ENCODE measurements at places on chromosomes 6 and 20.

- no peak for DNase-seq
Measured at GRCh38 chr20:53800883-53801604, 207.4 kb upstream of the ZNF217 start.

- DNase-seq: no peak
Measured at GRCh38 chr20:19727251-19727847, 30.7 kb upstream of the RIN2 start.

DNA sequence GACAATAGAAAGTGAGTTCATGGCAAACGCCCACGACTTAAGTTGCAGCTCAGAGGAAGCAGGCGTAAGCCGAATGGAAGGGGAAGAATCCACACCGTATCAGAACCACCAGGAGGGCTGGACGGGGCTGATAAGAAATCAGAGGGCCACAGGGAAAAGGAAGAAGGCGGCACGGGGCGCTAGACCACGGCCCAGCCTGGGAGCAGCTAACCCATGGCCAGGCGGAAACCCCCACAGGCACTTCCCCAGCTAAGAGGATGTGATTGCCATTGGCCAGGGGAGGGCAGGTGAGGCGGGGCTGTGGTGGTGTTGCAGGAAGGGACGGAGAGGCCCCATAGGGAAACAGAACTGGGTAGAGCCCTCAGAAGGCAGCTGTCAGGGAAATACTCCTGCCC is 174.0 kb upstream of the AFDN start:
- no peak for DNase-seq

DNA sequence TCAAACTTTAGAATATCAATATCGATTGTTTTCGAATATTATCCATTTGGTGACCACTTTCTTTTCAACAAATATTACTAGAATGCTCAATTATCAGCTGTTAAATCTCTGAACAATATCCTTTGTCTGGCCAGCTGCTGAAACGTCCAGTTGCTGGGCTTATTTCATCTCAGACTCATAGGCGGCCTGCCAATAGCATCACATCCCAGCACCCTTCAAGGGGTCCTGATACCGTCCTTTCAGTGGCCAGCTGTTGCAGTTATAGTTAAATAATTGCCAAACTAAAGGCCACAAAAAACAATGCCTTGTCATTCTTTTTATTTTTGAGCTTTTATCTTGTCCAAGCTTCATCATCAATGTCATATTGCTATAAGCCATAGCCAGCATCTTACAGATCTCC is 1006.8 kb upstream of the MANEA start:
- DNase-seq: no peak

- DNase-seq: no peak
Measured at GRCh38 chr20:24534282-24534681, 64.9 kb downstream of the SYNDIG1 start.

GRCh38 chr20:22425344-22426295 is 158.8 kb downstream of the FOXA2 start:
- no peak for DNase-seq

DNA sequence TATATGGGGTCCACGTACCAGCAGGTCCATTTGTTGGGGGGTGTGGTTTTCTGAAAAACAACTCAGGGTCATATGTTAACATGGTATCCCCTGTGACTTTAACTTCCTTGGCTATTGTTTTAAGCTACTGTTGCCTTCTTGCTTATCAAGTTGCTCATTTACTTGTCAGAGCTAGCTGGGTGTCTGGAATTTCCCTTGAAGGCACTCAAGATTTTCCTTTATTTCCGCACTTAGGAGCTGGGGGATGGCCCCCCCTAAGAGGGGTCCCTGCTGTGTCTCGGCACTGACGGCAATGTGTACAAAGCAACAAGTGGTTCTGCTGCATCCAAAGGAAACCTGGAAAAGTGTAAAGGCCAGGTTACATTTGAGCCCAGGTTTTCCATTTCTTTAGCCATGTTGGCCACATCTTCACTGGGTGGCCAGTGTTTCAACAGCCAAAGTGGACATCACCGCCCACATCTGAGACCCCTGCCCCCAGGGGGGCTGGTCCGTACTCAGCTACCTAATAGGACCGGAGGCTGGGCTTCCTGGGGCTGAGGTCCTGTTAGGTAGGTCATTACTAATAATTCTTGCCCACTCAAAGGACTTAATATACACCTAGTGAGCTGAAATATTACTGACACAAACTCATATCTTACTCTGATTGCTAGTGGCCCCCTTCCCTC is 24.8 kb upstream of the SYNDIG1 start:
- no peak for DNase-seq

GRCh38 chr20:62929051-62929538 is 2.8 kb upstream of the DIDO1 start:
- peak; percentile 74 for DNase-seq

GRCh38 chr6:11851387-11851786 is 72.8 kb upstream of the ADTRP start:
- no peak for DNase-seq

DNA sequence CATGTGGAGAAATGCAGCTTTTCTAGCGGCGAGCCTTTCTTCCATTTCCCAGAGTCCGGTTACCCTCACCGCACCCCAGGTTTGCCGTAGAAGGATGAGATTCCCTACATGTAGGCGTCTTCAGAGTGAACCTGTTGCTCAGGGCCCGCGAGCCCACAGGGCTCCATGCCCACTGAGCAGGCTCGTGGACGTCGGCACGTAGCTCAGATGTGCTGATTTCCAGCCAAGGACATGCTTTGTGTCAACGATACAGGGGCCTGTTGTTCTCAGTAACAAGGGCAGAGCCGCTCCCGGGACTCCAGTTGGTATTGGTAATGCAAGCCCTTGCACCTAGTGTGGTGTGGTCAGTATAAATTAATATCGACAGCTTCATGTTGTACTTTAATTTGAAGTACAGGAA is 159.6 kb downstream of the MTHFD1L start:
- no peak for DNase-seq

- no peak for DNase-seq
Measured at GRCh38 chr20:9617940-9618339, 103.5 kb downstream of the LAMP5 start.

- DNase-seq: no peak
Measured at GRCh38 chr20:6045566-6045965, 8.3 kb downstream of the LRRN4 start.

DNA sequence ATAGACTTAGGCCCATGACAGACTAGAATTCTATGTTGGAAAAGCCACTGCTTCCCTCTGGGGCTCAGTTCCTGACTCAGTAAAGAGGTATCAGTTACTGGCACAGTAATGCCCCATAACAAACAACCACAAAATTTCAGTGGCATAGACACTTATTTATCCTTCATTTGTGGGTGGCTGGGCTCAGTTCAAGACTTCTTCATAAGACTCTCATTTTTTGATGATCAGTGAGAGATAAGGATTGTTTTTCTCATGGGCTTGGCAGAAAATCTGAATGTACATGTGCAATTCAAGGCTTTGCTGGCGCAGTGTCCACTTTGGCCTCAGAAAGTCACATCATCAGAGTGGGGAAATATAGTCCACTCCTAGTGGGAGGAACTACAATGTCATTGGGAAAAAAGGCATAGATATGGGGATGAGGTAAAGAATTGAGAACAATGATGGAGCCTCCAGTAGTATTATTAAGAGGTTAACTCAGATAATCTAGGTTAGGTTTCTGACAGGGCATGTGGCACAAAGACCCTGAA is 384.6 kb upstream of the FLRT3 start:
- no peak for DNase-seq

- DNase-seq: no peak
Measured at GRCh38 chr20:53629436-53629835, 35.8 kb upstream of the ZNF217 start.

DNA sequence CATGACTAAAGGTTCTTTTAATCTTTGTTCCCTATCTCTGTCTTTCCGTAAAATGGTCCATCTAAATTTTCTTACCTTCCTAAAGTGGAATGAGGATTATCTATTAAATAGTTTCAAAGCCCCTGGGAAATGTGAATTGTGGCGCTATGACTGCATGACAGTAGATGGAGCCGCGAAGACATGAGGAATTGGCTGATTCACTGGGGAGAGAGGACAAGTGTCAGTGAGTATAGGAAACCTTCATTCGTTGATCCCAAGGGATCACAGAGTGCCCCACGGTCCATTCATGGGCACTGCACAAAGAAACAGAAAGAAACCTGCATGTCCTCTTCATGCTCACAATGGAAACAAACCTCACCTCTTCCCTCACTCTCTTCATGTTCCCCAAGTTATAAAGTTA is 479.3 kb upstream of the BTBD3 start:
- DNase-seq: peak; percentile 72

GRCh38 chr20:24493661-24494459 is 24.4 kb downstream of the SYNDIG1 start:
- no peak for DNase-seq

GRCh38 chr20:32052778-32053362 is 828 bp downstream of the HCK start:
- DNase-seq: no peak

DNA sequence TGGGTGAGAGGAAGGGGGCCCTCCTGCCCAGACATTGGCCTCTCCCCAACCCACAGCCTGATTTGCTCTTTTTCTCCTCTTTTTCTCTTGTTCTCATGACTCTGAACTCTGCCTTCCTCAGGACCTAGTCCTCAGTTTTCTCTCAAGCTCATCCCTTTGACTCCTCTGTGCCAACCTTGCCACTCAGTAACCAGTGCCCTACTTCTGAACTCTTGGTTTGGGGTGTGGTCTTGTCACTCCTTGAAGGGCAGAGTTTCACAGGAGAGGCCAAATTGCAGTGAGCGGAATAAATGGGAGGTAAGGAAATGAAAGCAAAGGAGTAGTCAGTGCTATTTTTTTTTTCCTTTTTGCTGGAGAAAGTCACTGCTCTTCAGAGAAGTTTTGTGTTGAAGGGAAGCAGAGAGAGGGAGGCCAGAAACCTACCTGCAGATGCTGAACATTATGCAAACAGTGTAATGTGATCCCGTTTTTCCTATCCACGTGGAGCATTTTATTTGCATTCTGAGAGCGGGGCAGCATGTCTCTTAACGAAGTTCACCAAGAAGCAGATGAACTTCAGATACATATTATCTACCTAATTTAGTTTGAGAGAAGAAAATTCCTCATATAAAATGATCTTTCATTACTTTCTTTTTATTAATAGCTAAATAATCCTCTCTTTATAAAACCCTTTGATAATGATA is 26.9 kb downstream of the CFAP61 start:
- no peak for DNase-seq

DNA sequence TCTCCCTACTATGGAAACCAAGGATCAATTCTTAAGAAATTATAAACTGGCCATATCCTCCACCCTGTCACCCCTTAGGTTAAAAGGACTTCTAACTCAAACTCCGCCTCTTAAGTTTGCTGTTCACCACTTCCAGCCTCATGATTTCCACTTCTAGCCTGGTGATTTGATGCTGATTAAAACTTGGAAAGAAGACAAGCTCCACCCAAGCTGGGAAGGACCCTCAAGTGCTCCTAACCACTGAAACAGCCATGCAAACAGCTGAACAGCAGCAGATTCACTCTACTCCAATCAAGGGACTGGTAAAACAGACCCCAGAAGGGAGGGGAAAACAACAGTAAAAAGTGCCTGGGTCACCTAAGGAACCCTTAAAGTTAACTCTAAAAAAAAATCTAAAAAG is 10.3 kb downstream of the LCA5 start:
- DNase-seq: no peak

- DNase-seq: peak; percentile 92
Measured at GRCh38 chr6:83511901-83512681, at the start of gene PRSS35. Gene PRSS35, plus strand, starts transcription at chr6:83512534. Its CDS starts 10,908 bp downstream, at chr6:83523442.

GRCh38 chr6:152598421-152598820 is 38.7 kb downstream of the SYNE1 start:
- no peak for DNase-seq

DNA sequence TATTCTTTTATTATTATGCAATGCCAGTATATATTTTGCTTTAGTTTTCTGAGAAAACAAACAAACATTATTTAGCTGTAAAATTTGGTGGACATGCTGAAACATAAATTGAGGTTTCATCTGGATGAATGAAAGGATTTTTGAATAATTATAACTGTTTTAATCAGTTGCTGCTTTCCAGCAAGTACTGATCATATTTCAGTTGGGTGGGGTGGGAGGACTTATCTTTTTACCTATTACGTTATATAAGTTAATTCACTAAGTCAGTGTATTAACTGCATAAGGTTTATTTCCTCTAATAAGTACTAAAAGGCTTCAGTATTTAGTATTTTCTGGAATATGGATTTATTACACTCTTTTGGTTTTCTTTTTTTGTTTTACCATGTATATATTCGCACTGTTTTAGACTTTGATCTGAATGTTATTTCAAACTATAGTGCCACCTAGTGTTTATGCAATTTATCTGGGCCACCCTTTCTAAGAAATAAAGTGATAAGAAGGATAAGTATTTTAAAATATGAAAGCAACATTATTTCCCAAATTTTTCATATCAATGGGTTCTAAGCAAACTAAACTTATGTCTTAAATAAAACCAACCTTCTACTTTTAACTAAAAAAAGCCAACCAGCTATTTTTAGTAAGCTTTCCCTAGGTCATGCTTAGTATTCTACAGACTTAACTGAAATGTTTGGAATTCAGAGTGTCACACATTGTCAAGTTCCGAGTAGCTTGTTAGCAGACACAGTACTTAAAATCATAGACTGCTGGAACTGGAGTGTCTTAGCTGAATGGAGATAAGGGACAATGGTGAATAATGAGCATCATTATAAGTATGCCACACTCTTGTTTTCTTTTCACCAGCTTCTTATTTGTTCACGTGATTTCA is 105.4 kb upstream of the MCHR2 start:
- peak; percentile 60 for DNase-seq

DNA sequence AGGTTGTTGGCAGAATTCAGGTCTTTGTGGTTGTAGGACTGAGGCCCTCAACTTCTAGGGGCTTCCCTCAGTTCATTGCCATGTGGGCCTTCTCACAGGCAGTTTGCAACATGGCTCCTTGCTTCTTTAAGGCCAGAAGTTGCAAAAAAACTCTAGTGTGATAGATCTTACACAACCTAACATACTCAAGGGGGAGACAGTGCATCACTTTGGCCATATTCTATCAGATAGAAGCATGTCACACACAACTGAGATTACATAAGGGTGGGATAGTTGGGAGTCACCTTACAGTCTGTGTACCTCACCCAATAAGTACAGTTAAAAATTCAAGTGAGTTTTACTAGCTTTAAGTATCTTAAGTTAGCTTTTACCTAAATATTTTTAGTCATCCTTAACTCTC is 1.6 kb downstream of the SIRPD start:
- no peak for DNase-seq

GRCh38 chr6:165717732-165718465 is 54.9 kb upstream of the PDE10A start:
- DNase-seq: no peak

DNA sequence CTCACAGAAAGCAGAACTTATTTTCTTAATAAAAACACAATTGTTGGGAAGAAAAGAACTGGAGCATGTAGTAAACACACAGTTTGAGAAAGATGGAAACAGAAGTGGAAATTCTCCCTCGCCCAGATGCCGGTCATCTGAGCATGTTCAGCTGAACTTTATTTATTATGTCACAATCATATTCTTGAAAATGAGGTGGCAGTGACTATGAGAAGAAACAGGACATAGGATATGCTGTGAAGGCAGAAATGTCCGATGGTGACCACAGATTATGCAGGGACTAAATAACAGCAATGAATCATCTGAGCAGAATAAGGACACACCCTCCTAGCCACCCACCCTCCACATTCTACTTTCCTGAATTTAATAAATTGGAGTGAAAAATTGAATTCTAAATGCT is 425.3 kb upstream of the NOX3 start:
- no peak for DNase-seq

Data from HAP-1 (cell line).